ENCODE measurements at places on chromosomes 3 and 15.

DNA sequence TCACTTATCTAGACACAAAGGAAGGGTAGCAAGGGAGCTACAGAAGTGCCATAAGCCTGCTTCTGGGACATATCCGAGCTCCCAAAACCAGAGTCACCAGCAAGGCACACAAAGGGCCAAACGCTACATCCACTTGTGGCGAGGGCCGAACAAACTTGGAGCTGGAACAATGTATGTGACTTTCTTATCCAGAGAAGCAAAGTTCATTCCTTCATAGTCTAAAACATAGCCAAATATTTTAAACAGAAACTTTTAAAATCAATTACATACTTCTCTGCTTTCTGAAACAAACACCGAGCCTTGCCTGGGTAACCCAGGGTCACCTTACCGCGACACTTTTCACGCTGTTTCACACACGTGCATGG, 15.9 kb downstream of the ZXDC start:
- no peak for DNase-seq

GRCh38 chr15:96737408-96737807, 406.9 kb downstream of the NR2F2 start:
- no peak for DNase-seq

DNA sequence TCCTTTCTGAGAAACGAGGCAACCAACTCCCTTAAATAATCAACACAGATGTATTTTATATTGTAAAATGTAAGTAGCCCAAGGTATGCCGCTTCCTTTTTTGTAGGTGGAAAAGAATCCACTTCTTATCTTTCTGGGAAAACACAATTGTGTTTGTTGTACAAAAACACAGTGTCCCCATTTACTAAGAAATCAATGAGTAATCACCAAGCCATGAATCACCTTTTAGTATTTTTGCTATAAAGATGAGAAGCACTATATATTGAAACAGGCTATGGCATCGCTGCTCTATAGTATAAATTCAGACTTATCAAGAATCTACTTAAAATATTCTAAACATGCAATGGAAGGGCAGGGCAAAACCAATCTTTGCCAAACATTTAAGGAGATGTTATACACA, 104.0 kb downstream of the TNIK start:
- DNase-seq, result no peak

DNA sequence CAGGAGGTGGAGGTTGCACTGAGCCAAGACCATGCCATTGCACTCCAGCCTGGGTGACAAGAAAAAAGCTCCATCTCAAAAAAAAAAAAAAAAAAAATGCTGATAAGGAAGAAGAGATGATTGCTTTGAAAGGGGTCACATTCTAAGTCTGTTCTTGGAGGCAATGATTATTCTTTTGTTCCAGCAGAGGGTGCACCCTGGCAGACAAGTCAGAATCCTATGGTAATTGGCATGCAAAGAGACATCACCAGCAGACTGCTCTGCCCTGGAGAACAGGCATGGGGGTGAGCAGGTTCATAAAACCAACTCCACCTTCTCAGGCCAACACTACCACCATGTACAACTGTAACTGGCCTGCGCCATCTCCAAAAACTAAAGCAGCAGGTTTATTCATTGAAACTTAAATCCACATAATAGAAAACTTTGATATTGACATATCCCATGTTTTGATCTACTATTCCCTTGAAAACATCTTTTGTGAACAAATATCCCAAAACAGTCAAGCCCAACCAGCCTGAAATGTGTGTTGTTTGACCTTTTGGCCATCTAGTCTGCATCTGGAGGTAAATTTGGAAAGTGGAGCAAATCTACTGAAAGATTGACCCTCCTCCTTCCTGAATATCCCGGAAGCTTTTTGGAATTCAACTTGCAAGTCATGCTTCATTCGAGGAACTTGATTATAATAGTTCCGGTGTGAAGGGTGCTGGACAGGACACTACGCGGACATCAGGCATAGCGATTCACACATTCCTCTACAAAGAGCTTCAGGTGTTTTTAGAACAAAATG, 100.3 kb downstream of the MECOM start:
- DNase-seq, result peak; percentile 27

- DNase-seq, result no peak
Observed at GRCh38 chr15:67945951-67946700, 106.3 kb upstream of the RNU6-1 start.

DNA sequence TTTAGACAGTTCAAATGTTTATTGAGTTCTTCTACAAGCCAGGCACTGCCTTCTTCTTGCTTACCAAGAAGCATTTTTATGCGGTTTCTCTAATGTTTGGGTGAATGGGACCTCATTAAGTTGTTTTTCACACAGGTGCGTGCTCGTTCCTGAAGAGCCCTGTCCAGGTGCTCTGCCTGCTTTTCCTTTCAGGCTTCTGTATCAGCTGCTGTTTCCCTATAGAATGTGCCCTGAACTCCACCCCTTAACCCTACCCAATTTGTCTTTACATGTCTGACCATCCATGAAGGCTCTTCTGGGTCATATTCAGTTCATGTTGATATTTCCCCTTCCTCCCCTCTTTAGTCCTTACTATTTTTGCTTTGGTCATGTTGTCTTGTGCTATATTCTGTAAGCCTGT, 22.4 kb upstream of the GOLGA6L10 start:
- DNase-seq, result no peak

DNA sequence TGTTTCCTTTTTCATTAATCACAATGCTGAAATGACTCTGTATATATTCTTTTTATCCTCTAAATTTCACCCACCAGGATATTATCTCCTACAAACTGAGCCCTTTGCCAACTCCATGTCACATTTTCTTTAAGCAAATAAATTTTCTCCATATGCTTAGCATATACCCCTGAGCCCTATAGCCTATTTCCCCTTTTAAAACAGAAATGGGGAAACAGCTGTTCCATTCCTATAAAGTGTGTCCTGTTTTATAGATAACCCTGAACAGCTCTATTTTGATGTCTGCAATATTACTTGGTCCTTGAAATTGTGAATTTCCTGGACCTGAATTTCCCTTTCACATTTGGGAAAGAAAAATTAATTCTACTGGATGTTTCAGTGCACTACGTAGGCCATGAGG, 15.6 kb upstream of the FILIP1L start:
- DNase-seq, result no peak

DNA sequence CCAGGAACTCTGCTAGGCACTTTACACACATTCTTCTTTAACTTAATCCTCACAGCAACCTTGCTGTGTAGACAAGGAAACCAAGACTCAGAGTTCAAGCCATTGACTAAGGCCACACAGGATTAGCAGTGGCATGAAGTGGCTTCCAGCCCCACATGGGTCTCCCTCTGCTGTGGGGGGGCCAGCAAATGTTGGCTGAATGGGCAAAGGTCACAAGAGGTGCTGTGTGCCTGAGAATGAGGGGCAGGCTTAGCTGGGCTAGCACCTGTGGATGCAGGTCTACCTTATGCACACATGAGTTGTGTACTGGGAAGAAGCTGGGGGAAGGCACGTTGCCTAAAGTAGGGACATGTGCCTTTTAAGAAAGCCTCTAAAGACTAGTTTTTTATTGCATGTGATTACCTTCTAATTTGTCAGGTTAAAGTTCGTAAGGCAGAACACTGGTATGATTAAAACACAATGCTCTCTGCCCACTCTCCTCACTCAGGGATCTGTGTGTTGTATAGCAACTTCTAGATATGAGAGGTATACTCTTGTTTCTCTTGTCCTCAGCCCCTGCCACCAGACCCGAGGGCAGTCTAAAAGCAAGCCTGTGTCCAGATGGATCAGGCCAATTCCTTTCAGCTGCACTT, 10.9 kb downstream of the BAHD1 start:
- no peak for DNase-seq

DNA sequence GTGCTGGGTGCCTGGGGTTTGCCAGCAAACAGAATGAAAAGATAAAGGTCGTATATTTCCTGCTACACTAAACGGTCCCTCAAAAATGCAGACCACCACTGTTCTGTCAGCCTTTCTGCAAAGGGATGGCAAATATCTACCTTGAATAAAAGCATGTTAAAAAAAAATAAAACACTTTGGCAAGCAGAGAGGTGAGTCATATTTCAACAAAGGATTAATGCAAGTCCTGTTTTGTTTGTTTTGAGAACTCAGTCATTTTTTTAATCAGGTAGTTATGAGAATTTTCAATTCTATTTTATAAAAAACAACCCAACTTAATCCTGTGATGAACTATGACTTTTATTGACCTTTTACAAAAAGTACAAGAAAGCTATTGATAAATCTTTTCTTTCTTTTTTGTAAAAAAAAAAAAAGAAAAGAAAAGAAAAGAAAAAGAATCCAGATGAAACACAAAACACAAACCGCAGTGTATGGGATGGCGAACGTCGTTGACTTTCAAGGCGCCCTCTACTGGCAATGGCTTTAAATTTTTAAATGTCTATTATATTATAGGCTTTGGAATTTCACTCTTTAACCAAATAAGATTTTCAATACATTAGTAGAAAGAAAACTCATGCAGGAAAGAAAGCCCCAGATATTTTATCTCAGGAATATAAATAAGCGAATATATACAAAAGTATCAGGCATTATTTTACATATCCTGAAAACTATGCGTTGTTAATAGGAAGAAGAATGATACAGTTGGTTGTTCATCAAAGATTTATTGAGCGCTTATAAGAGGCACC, 87.8 kb downstream of the NCEH1 start:
- DNase-seq, result no peak

GRCh38 chr3:45640724-45641361, 46.3 kb downstream of the LIMD1 start:
- no peak for DNase-seq

Data from NCI-H526 treated with DMSO at 0.1 percent for 48 hours (cell line).